Smooth muscle cell of the brain vasculature (primary cell): ENCODE measurements at places on chromosomes 7 and 10.

- no peak for DNase-seq
Observed at GRCh38 chr7:39683216-39683845, 60.0 kb downstream of the RALA start.

- no peak for DNase-seq
Observed at GRCh38 chr7:6279341-6279740, 6.9 kb upstream of the CYTH3 start.

DNA sequence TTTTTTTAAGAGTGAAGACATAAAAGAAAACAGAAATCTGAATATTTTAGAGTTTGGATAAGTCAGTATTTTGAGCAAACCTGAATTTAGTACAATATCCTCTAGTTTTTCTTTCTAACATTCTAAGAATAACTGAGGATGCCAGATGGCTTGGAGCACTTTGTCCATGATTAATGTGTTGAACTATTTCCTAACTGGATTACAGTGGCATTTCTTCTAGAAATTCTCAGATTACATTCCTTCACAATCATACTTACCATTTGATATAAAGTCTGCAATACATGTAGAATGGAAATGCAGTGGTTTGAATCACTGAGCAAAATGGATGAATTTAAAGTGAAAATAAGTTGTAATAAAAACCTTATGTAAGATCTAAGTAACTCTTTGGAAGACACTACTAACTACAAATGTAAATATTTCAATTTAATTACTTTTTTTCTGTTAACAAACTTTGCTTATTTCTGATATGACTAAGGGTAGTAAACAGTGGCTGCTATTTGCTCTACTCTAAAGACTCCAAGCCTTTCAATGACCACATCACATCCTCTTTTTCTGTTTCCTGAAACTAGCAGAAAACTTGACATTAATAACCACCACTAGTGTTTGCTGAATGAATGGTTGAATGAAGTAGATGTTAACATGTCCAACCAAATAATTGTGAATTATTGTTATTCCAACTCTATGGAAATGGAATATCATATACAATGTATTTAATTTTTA, 102.8 kb downstream of the PRKG1 start:
- no peak for DNase-seq

DNA sequence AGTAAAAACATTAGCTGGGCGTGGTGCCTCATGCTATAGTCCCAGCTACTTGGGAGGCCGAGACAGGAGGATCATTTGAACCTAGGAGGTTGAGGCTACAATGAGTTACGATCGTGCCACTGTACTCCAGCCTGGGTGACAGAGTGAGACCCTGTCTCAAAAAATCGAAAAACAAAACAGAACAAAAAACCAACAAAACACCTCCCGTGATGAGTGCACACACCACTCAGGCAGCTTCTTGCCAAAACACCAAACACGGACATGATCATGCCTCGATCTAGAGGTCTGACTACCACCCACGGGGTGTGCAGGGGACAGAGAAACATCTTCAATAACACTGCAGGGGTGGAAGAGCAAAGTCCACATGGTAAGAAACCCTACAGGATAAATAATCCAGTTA, 44.4 kb downstream of the AMZ1 start:
- no peak for DNase-seq

DNA sequence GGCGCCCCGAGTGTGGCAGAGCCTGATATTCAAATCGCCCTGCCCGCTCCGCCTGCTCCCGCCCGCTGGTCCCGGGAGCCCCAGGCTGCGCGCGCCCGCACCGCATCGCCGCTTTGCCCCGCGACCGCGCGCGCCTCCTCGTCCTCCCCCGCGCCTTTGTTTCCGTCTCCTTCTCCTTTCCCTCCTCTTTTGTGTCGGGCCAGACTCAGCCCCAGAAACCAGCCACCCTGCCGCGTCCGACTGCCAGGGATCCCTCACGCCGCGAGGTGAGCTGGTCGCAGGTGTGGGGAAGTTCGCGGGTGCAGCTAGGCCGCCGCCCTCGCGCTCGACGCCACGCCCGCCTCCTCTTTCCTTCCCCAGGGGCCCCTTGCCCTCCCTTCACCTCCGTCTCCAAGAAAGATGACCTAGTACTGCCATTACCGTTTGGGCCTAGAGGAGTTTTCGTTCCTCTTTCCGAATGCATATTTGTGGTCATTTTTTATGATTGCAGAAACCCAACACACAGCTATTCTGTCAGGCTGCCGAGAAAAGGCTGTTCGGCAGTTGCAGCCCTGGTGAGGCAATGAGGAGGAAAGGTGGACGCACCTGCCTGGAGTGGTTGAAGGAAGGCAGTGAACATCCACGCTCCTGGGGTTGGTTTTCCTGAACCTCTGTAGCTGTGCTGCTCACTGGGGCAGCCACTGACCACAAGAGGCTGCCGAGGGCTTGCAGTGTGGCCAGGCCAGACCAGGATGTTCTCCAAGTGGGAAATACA, 107.3 kb downstream of the SNX10 start:
- no peak for DNase-seq

DNA sequence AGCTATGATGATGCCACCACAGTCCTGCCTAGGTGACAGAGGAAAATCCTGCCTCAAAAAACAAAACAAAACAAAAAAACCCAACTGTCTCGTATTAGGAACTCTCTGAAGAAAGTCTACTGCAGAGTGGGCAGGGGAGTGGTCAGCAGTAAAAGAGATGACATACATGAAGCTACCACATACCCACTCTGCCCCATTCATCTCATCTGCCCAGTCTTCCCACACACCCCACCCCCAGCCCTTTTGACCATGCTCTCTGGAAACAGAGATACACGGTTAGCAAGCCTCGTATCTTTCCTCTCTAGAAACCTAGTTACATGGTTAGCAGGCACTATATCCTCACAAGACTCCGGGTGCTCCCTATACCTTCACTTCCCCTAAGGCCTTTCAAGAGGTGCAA, 8.3 kb downstream of the SLC37A3 start:
- no peak for DNase-seq

DNA sequence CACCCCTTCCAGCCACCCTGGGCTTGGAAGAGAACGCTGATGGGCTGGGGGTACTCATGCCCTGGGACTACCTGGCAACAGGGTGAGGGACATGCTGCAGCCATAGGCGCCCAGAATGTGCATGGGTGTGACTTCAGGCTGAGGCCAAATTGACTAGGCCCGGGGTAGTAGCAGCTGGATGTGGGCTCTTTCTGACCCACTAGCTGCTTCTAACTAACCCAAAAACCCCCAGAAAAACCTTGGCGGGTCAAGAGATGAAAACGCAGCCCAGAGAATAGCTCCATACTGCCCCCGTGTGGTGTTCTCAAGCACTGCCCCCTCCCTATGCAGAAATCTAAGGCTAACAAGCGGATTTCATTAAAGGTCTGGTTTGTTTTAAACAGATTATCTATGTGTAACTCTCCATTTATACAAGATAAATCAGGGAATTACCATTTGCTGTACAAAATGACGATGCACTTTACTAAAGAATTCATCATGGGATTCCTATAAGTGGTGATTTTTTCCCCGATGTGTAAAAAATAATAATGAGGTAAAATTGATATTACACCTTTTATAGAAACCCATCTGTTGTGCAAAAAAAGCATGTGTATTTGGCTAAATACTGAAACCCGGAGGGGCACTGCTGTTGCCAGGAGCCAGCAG, 4.2 kb downstream of the SMARCD3 start:
- DNase-seq, result no peak

DNA sequence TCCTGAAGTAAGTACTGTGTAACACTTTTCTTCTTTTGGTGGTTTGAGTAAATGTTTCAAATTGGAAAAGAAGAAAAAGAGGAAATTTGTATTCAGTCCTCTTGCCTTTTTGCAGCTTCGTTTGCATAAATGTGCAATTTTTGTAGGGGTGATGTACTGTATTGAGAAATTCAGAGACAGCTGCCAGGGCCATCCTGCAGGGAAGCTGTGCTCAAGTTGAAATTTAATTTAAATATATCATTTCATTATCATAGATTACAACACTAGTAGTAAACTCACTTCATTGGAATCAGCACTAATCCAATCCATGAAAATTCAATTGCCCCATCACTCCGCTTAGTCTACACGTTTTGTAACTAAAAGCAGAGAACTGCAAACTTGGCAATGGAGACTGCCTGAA, 415.4 kb downstream of the DNAJB9 start:
- DNase-seq, result no peak

DNA sequence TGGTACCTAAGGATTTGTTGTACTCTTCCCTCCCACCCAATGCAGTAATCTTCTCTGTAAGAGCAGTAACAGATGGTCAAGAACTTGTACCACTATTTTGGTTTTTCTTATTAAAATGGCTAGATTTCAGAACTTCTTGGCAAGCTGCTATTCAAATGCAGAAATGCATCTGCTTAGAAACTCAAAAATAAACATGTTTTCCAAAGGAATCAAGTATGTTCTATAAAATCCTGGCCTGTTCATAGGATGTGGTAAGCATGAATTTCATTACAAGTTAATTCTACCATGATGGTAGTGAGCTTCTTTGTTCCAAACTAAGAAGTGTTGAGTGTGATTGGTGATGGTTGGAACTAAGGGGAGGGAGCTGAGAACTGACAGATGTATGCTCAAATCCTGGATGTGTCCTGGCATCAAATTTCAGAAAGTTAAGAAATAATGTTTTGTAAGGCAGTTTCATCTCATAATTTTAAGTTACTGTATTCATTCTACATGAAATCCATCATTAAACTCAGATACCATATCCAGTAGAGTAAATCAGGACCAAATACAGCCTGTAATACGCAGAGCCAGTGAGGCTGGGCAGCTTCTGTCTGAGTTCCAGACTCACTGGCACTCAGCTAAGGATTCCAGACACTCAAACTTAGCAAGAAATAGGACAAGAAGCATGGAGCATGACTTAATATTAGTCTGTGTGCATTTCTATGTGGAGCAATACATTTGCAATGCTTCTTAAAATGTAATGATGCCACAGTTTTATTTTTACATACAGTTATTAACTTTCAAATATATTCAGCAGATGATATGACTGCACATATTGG, 119.6 kb downstream of the TES start:
- no peak for DNase-seq

GRCh38 chr7:44290252-44290620, 35.2 kb downstream of the CAMK2B start:
- DNase-seq, result no peak

GRCh38 chr7:76310102-76310957, 7.9 kb downstream of the HSPB1 start:
- no peak for DNase-seq

DNA sequence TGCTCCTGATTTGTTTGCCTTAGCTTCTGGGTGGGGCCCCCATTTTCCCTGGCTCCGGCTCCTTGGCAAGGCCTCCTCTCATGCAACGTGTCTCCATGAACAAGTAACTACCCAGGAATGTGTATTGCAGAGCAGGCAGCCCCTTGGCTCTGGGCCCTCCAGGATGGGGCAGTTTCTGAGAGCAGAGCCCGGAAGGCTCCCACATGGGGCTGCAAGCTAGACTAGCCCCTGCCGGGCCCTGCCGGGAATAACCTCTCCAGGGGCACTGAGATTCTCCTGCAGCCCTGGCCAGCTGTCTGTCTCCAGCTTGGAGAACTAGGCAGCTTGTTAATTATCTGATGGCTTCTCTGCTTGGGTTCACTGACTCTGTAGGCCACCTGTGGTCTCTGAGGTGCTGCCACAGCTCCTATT, 184.0 kb upstream of the INHBA start:
- DNase-seq, result peak; percentile 52

- no peak for DNase-seq
Observed at GRCh38 chr7:132779164-132779563, 202.9 kb upstream of the PLXNA4 start.

- DNase-seq, result no peak
Observed at GRCh38 chr7:83166781-83167180, 4.1 kb upstream of the PCLO start.

DNA sequence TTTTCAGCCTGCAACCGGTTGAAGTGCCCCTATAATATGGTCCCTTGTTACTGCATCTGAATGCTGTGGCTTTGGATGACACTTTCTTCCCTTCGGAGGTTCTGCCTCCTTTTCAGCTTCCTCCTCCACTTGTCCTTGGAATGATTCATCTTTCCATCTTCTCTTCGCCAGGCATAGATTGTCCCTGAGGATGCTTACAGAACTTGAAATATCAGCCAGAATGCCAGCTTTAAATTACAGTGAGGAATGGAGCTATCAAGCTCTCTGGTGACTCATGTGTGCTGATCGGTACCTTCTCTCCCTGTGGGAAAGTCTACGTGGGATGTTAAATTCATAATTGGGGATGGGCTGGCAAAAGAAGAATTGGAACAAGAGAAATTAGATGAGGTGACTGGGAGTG, 45.9 kb upstream of the PDK4 start:
- DNase-seq, result no peak

DNA sequence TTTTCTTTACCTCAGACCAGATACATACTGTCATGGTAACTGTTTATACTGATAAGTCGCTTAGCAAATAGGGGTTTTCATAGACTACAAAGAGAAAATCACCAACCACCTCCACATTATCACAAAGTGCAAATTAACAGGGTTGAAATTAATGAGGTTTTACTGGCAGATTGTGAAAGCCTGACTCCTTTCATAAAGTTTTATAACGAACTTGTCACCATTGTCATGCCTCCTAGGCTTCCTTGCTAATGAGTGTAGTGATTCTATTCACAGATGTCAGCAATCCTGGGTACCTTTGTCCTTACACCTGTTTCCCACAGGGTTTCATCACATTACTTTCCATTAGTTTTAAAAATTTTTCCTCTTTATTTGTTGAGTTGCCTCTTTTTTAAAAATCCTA, 142.3 kb upstream of the PTN start:
- DNase-seq, result no peak

GRCh38 chr7:100553032-100553431, 14.0 kb downstream of the AGFG2 start:
- DNase-seq, result no peak

DNA sequence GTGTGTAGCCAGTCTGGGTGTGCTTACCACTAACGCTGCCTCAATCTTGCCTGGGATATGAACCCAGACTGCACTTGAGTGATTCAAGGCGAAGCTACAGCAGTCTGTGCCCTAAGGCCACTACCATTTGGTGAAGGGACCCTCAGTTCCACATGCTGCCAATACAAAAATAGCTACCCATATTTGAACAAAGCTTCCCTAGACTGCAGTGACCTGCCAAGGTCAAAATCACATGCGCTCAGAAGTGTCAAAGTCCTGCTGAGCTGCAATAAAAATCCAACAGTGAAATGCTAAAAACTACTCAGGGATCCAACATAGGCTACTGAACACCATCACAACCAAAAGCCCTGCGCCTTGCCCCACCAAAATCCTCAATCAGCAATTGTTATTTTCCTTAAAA, 472.3 kb upstream of the VSTM2A start:
- DNase-seq, result no peak

DNA sequence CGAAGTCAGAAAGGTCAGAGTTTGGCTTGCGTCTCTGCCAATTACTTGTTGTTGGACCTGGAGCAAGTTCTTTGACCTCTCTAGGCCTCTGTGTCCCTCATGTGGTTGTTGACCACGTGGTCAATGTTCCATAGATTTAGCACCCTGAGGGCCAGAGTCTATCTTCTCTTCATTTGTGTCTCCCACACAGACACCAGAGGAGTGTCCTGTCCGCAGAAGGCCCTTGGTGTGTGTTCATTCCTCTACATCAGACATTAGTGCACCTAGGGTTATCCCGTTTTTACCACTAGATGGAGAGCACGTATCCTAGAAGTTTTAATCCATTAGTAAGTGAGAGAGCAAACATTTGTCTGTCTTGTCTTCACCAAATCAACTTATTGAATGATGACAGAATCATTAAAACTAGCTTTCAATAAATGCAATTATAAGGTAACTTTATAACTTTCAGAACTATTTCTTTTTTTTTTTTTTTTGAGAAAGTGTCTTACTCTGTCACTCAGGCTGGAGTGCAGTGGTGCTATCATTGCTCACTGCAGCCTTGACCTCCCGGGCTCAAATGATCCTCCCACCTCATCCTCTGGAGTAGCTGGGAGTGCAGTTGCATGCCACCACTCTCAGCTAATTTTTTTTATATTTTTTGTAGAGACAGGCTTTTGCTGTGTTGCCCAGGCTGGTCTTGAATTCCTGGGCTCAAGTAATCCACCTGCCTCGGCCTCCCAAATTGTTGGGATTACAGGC, 122.5 kb upstream of the ANKRD1 start:
- no peak for DNase-seq
